ENCODE measurements at places on chromosomes 12 and 14.

DNA sequence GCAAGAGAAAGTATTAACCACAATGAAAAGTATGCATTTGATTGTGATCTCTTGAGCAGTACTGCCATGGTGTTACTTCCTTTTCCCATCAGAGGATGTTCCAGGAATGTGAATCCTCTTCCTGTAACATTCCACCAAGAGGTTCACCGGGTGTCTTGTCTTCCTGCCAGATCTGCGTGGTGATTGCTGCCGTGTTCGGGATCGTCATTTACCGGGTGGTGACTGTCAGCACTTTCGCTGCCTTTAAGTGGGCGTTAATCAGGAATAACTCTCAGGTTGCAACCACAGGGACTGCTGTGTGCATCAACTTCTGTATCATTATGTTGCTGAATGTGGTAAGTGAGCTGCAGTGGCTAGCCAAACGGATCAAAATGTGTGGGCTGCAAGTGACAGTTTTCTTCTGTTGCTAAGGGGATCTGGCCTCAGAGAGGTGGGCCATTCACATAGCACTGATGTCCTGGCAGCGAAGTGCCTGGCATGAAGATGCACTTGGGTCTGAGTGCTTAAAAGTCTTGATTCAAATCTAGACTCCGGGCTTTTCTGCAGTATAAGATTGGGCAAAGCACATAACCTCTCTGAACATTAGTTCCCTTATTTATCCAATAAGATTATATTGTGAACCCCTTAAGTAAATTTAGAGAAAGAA, 123.4 kb downstream of the SLC5A8 start:
- DNase-seq = no peak

DNA sequence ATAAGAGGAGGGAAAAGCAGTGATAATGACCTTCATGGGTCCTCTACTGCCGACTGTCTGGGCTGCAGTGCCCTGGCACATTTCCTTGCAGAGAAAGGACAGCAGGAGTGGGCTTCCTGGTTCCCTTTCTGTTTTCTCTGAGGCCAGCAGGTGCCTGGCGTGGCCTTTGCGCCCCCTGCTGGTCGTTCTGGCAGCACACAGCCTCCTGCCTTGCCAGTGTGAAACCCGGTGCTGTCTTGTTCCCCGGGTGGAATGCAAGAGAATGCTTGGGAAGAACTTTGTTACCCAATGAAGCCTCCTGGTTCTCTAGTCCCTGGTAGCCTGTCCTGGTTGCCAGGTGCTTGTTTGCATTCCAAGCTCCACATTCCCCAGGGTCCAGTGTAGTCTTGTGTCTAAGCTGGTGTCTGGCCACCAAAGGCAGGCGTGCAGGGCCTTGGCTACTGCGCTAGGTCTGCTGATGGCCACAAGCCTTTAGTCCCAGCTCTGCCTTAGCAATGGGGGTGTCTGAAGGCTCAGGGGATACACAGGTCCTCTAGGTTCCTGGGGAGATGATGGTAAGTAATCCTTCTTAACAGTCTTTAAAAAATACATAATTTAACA, 1392.4 kb upstream of the TMEM132C start:
- DNase-seq = peak; percentile 81

DNA sequence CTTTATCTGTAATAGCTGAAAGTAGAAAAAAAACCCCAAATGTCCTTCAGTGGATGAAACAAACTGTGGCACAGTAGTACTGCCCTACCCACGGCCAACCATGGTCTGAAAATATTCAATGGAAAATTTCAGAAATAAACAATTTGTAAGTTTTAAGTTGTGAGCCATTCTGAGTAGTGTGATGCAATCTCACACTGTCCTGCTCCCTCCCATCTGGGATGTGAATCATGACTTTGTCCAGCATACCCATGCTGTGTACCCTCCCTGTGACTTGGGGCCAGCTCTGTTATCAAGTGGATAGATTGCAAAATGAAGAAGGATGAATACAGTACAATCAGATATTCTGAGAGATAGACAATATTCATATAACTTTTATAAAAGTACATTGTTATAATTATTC, 106.2 kb downstream of the SMOC1 start:
- no peak for DNase-seq

GRCh38 chr12:2291182-2291832, 238.5 kb downstream of the CACNA1C start:
- DNase-seq = no peak

DNA sequence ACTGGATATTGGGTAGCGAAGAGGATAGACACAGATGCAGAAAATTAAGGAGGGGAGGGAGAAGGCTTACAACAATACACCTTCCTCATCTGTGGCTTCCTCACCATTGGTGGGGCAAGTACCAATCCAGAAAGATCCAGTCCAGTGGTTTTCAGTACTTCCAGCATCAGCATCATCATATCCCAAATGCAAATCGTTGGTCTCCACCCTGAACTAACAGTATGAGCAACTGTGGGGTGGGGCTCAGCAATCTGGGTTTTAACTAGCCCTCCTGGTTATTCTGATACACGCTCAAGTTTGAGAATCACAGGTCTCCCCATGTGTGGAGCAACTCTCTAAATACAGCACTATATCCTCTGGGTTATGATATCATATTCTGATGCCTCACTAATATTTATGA, 193.7 kb downstream of the PAX9 start:
- DNase-seq = no peak

DNA sequence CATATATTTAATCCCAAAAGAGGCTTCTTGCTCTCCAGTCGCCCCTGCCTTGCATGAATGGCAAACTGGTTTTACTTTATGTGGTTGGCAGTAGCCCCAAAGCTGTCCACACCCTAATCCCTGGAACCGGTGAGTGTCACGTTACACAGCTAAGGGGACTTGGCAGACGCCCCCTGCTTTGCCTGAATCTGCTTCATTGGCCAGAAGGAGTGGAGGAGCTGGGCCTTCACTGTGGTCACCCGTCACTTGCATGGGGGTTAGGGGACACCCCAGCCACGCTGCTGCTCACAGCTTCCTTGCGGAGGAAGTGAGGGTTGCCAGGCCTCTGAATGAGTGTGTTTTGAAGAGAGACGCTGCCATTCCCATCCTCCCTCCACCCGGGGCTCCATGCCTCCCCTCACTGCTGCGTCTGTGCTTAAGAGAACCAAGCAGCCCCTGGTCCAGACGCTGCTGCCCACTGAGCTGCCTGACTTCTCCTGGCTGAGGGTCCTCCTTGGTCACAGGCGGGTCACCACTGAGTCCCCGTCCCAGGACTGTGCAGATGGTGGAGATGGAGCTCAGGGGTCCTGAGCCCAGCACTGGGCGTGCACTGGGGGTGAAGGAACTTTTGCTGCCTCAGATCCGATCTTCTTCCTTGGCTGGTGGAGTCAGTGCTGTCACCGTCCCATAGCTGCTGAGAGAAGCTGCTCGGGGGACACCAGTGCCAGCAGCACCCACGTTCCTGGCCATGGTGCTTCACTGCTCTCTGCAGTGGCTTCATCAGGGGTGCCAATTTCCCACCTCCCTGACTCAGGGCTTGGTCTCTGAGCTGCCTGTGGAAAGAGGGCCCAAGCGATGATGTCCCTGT, 39.8 kb downstream of the GALNT9 start:
- DNase-seq = no peak

- DNase-seq = no peak
These were observed 46.5 kb downstream of the GCH1 start for GRCh38 chr14:54856152-54856551.

DNA sequence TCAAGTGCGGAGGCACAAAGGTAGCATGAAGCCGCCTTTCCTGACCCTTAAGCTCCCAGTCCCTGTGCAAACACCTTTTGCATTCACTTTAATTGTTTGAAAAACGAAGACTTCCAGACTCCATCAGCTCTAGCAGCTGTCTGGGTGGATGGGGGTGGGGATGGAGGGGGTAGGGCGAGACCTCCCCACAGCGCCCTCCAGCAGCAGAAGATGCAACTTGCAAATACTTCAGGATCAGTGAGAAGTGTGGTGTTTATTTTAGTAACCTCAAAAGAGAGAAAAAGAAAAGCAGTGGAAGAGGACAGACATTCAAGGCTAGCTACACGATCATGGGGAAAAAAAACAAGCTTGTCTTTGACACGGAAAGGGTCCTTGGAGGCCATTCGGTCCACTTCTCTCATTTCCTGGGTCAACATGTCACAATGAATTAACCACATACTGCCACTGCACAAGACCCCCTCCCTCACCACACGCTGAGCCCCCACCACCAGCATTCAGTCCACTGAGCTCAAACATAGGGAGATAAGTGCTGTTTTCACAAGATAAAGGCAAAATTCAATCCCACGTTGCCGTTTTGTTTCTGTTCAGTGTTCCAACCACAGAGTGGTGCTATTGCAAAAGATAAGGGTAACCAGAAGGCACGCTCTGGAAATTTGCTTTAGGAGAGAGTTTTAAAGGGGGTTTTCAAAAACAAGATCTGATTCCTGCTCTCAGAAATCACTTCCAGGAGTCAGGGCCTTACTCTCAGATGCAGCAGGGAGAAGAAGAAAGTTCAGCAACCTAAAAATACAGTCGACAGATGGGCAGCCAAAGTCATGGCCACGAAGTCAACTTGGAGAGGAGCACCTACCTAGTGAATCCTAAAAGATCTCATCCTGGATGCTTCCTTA, 3.3 kb upstream of the NTF3 start:
- DNase-seq = no peak

GRCh38 chr12:21971344-21971743, 30.1 kb upstream of the ABCC9 start:
- no peak for DNase-seq

- DNase-seq = no peak
These were observed 59.4 kb downstream of the BHLHE41 start for GRCh38 chr12:26065451-26065850.

GRCh38 chr12:52267266-52267665, 7.2 kb upstream of the KRT86 start:
- DNase-seq = no peak

DNA sequence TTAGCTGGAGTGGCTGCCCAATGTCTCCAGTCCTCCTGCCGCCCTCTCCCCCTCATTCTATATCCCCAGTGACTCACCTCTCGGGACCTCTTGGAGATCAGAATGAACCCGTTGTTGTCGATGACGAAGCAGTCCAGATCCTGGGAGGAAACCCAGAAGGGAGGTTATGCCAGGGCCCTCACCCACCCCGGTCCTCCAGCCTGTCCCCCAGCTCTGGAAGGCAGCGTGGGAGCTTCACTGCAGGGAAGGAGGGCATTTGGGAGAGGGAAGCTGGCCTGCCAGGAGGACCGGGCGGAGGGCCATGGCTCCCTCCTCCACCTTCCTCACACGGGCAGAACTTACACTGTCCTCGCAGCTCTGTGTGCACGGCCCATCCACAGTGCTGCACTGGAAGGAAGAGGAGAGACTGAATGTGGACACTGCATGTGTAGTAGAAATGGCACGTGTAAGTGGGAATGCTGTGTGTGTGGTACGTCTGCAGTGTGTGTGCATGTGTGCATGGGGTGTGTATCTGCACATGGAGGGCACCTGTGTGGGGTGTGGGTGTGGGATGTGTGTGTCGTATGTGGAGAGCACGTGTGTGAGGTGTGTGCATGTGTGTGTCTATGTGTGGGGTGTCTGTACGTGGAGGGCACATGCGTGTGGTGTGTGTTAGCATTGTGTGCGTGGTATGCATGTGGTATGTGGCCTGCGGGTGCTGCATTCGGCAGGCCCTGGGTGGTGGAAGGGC, 10.0 kb upstream of the LRTM2 start:
- DNase-seq = no peak

DNA sequence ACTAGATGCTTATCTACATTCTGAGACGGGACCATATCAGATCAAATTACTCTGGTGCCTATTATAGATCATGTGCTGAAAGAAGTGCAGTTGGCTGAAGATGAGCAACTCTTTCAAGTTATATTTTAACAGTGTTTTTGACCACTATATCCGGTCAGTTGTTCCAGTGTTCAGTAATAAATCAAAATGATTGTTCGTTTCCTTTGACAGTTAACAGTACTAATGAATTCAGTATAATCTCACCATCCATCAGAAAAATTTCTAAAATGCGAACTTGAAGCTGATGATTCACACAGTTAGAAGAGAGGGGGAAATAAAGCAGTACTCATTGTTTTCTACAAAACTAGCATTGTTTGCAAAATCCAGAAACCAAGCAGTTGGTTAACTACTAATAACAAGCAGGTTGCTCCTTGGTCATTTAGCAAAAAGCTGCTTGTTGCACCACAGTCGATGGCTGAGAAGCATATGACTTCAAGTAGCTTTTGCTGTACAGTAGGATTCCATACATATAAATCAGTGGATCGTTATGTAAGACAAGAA, 2.3 kb downstream of the RPS6KA5 start:
- no peak for DNase-seq

DNA sequence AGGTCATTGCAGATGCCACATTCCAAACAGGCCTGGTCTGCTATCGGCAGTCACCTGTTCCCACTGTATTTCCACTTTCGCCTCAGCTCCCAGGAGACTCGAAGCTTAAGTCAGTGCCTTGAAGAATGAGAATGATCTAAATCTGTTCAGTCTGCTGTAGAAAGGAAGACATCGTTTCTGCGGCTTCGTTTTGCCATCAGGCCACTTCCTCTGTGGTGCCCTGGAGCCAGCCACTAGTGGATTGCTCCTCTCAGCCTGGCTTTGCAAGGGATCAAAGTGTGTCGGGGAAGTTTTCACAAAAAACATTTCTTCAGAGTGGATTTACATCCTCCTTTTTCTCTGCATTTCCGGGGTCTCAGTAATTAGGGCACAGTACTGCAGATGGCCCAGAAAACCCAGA, 66.7 kb downstream of the AACS start:
- DNase-seq = no peak

GRCh38 chr14:37558740-37559139, 36.3 kb downstream of the FOXA1 start:
- no peak for DNase-seq

GRCh38 chr12:53044052-53044581, 5.7 kb upstream of the TNS2 start:
- DNase-seq = peak; percentile 55

DNA sequence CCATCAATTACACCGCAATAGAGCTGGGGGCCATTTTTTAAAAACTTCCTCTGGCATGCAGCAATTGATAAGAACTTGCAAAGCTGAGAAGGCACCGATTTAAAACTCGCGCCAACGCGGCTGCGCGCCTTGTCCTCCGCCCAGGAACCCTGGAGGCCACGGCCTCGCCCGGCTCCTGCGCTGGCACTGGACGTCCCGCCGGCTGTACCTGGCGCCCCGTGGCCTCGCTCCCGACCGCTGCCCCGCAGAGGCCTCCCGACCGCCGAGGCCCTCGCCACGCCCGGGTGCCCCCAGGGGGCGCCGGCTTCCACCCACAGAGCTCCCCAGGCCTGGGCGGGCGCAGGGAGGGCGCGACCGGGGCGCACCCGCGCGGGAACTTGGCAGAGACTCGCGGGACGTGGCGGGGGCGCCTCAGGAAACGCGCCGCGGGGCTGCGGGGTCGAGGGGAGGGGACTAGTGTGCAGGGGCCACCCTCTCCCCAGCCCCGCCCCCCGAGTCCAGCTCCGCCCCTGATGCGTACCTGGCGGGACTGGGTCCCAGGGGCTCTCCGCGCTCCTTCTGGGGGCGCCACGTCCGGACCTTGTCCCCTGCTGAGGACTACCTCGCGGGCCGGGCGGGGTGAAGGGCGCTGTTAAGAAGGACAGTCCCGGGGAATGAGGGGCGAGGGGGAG, 65.7 kb downstream of the TNFAIP2 start:
- peak; percentile 61 for DNase-seq

All from activated CD8-positive, alpha-beta memory T cell treated with anti-CD3 and anti-CD28 coated beads for 24 hours (primary cell).